ENCODE measurements at places on chromosomes 16 and 17. TPM values are rescaled to one million over a fixed set of nuclear protein-coding genes. Genes with fewer than 3 reads are reported as not detected.
A peak's percentile ranks its signal among the peaks of the same experiment; 100 is the strongest.

GRCh38 chr17:82545071-82545462 lies 25.5 kb downstream of the FOXK2 start:
- H3K4me3 ChIP-seq = no peak overlapping the region
- peaks cover 26% of the 10 kb centered on the region for H3K36me3 ChIP-seq
- no peak overlapping the region for H3K27ac ChIP-seq
- DNase-seq = no peak

DNA sequence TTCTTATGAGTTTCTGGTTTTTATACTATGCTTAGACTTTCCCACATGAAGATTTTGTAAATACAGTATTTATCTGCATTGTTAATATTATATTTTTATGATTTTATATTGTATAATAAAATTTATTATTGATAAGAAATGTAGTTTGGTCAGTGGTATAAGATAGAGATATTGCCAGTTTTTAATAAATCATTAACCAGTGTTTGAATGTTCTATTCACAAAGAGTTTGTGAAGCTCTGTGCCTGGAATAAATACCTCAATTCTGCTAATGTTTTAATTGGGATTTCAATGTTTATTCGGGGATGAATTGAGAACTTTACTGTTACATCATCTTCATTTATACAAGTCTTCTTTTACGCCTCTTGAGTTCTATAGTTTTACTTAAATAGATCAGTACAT lies 16.9 kb downstream of the COX10 start:
- H3K36me3 ChIP-seq = peaks cover 4% of the 10 kb centered on the region
- no peak overlapping the region for H3K27ac ChIP-seq
- no peak for DNase-seq

- no peaks in the 10 kb centered on the region for H3K27me3 ChIP-seq
- no peak overlapping the region for H3K27ac ChIP-seq
- no peak overlapping the region for H3K4me3 ChIP-seq
- no peaks in the 10 kb centered on the region for H3K4me1 ChIP-seq
- no peaks in the 10 kb centered on the region for H3K36me3 ChIP-seq
Measured at GRCh38 chr17:33674685-33675084, 381.6 kb upstream of the ASIC2 start.

DNA sequence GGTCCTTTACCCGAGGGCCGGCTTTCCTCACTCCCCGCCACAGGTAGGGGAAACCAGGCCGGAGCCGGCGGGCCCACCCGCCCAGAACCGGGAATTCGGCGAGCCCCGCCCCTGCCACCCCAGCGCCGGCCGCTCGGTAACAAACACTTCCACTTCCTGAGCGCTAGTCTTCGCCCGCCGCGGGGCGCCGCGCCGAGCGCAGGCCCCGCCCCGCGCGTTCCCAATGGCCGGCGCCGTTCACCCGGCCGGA lies 224 bp upstream of the NHERF1 start:
- DNase-seq = no peak
- peaks cover 44% of the 10 kb centered on the region for H3K4me1 ChIP-seq
- peak overlapping the region; percentile 79 for H3K4me3 ChIP-seq
- peaks cover 10% of the 10 kb centered on the region for H3K36me3 ChIP-seq
- no peaks in the 10 kb centered on the region for H3K27me3 ChIP-seq

DNA sequence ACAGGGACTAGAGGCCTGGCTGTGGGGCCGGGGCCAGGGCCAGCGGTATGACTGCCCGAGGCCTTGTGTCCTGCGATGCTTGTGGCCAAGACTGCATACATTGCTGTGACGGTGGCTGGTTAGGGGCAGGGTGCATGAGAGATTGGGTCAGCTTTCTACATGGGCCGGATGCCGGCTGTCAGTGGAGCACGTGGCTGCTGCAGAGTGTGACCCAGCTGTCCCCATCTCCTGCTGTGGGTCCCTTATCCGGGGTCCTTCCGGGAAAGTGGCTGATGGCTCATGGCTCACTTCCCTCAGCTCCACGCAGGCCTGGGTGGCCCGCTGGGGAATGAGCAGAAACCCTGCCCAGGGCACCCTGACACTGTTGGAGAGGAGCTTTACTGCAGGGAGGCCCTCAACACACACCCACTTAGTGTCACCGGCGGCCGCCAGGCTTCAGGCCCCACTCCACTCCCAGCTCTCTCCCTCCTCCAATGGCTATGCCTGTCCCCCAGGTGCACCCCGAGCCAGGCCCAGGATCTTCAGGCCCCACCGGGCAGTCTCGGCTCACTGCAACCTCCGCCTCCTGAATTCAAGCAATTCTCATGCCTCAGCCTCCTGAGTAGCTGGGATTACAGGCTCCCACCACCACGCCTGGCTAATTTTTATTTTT lies 808 bp upstream of the RGS11 start:
- no peak overlapping the region for H3K27ac ChIP-seq
- no peak overlapping the region for H3K4me3 ChIP-seq
- H3K4me1 ChIP-seq = no peaks in the 10 kb centered on the region
- no peaks in the 10 kb centered on the region for H3K36me3 ChIP-seq
- H3K27me3 ChIP-seq = peaks cover 57% of the 10 kb centered on the region
- no peak for DNase-seq

GRCh38 chr16:64412578-64413280 lies 709.1 kb downstream of the CDH11 start:
- H3K4me3 ChIP-seq = no peak overlapping the region
- H3K27ac ChIP-seq = no peak overlapping the region
- no peak for DNase-seq
- no peaks in the 10 kb centered on the region for H3K27me3 ChIP-seq
- H3K4me1 ChIP-seq = peaks cover 4% of the 10 kb centered on the region
- H3K36me3 ChIP-seq = no peaks in the 10 kb centered on the region

- H3K36me3 ChIP-seq = no peaks in the 10 kb centered on the region
- no peaks in the 10 kb centered on the region for H3K27me3 ChIP-seq
- H3K27ac ChIP-seq = no peak overlapping the region
- peaks cover 28% of the 10 kb centered on the region for H3K4me1 ChIP-seq
- no peak overlapping the region for H3K4me3 ChIP-seq
- no peak for DNase-seq
Measured at GRCh38 chr17:40536295-40537171, 28.7 kb downstream of the CCR7 start.

DNA sequence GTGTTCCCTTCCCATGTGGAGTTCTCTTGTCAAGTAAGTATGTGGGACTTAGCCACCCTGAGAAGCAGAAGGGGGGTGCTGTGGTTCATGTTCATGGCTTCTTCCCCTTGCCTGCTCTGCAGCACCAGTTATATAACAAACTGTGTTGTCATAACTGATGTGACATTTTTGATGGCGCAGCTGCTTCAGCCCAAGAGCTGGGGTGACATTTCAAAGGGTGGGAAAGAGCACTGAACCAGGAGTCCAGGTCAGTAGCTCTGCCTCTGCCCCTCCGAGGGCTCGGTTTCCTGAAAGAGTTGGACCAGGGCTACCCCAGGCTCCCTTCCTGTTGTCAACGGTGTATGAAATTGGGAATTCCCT lies 7.4 kb downstream of the GNAO1 start:
- H3K36me3 ChIP-seq = peaks cover 4% of the 10 kb centered on the region
- no peak for DNase-seq
- H3K27ac ChIP-seq = no peak overlapping the region
- peaks cover 14% of the 10 kb centered on the region for H3K4me1 ChIP-seq
- no peak overlapping the region for H3K4me3 ChIP-seq
- H3K27me3 ChIP-seq = 0 out of 2 replicates have a peak, but pooled peaks cover 3% of the 10 kb centered on the region

- no peak overlapping the region for H3K4me3 ChIP-seq
- DNase-seq = no peak
- H3K4me1 ChIP-seq = peaks cover 11% of the 10 kb centered on the region
- H3K36me3 ChIP-seq = no peaks in the 10 kb centered on the region
- no peak overlapping the region for H3K27ac ChIP-seq
- H3K27me3 ChIP-seq = no peaks in the 10 kb centered on the region
Measured at GRCh38 chr17:78729641-78730040, 52.4 kb downstream of the CYTH1 start.

GRCh38 chr17:81706232-81706611 lies 3.1 kb downstream of the MRPL12 start:
- no peak overlapping the region for H3K27ac ChIP-seq
- peaks cover 23% of the 10 kb centered on the region for H3K4me1 ChIP-seq
- H3K36me3 ChIP-seq = peaks cover 77% of the 10 kb centered on the region

- no peak for DNase-seq
- no peak overlapping the region for H3K27ac ChIP-seq
- peaks cover 12% of the 10 kb centered on the region for H3K4me1 ChIP-seq
Measured at GRCh38 chr16:75593308-75593707, 27.1 kb downstream of the GABARAPL2 start.

DNA sequence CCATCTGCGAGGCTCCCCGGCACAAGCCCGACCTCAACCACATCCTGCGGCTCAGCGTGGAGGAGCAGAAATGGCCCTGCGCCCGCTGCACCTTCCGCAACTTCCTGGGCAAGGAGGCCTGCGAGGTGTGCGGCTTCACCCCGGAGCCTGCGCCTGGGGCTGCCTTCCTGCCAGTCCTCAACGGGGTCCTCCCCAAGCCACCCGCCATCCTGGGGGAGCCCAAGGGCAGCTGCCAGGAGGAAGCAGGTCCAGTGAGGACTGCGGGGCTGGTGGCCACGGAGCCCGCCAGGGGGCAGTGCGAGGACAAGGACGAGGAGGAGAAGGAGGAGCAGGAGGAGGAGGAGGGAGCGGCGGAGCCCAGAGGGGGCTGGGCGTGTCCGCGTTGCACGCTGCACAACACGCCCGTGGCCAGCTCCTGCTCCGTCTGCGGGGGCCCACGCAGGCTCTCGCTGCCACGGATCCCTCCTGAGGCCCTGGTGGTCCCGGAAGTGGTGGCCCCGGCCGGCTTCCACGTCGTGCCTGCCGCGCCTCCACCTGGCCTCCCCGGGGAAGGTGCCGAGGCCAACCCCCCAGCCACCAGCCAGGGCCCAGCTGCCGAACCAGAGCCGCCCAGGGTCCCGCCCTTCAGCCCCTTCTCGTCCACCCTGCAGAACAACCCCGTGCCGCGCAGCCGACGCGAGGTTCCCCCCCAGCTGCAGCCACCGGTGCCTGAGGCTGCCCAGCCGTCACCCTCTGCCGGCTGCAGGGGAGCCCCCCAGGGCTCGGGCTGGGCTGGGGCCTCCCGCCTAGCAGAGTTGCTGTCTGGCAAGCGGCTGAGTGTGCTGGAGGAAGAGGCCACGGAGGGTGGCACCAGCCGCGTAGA lies 13.1 kb upstream of the PRR35 start:
- H3K27me3 ChIP-seq = no peaks in the 10 kb centered on the region
- H3K36me3 ChIP-seq = peaks cover 45% of the 10 kb centered on the region
- H3K27ac ChIP-seq = no peak overlapping the region
- no peaks in the 10 kb centered on the region for H3K4me1 ChIP-seq

- no peaks in the 10 kb centered on the region for H3K4me1 ChIP-seq
- H3K4me3 ChIP-seq = no peak overlapping the region
- DNase-seq = no peak
- no peaks in the 10 kb centered on the region for H3K36me3 ChIP-seq
- no peak overlapping the region for H3K27ac ChIP-seq
Measured at GRCh38 chr17:71934520-71934919, 186.3 kb upstream of the SOX9 start.

- peaks cover 5% of the 10 kb centered on the region for H3K4me1 ChIP-seq
- no peak overlapping the region for H3K4me3 ChIP-seq
- H3K36me3 ChIP-seq = no peaks in the 10 kb centered on the region
- peaks cover 14% of the 10 kb centered on the region for H3K27me3 ChIP-seq
- DNase-seq = no peak
- no peak overlapping the region for H3K27ac ChIP-seq
Measured at GRCh38 chr17:50118076-50118827, 11.7 kb downstream of the SAMD14 start.

DNA sequence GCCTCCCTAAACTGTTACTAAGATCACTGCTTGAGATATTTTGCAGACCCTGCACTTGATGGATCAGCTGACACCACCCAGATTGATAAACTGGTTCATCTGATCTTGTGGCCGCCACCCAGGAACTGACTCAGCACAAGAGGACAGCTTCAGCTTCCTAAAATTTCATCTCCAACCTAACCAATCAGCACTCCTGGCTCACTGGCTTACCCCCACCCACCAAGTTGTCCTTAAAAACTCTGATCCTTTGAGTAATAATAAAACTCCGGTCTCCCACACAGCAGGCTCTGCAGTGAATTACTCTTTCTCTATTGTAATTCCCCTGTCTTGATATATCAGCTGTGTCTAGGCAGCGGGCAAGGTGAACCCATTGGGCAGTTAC lies 174.8 kb downstream of the UTP18 start:
- no peaks in the 10 kb centered on the region for H3K4me1 ChIP-seq
- no peak overlapping the region for H3K4me3 ChIP-seq

DNA sequence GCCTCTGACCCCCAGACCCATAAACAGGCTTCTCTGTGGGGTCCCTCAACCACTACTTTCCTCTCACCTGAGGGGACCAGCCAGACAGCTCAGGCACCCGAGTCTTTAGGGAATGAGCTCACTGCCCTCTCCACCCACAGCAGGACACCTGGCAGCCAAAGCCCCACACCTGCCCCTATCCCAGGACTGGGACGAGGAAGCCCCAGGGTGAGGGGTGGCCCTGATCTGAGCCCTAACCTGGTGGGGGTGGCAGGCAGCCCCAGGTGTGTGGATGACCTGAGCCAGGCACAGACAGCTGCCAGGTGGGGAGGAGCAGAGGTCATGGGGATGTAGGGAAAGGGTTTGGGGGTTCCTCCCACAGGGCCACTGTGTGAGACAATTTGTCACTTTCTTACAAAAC lies 1.7 kb upstream of the TEX19 start:
- H3K36me3 ChIP-seq = no peaks in the 10 kb centered on the region
- peaks cover 4% of the 10 kb centered on the region for H3K4me1 ChIP-seq
- no peak overlapping the region for H3K27ac ChIP-seq
- DNase-seq = no peak
- no peak overlapping the region for H3K4me3 ChIP-seq

- peaks cover 11% of the 10 kb centered on the region for H3K4me1 ChIP-seq
- no peaks in the 10 kb centered on the region for H3K36me3 ChIP-seq
- H3K27me3 ChIP-seq = peaks cover 25% of the 10 kb centered on the region
- no peak for DNase-seq
Measured at GRCh38 chr16:85902366-85903155, 3.6 kb downstream of the IRF8 start.

DNA sequence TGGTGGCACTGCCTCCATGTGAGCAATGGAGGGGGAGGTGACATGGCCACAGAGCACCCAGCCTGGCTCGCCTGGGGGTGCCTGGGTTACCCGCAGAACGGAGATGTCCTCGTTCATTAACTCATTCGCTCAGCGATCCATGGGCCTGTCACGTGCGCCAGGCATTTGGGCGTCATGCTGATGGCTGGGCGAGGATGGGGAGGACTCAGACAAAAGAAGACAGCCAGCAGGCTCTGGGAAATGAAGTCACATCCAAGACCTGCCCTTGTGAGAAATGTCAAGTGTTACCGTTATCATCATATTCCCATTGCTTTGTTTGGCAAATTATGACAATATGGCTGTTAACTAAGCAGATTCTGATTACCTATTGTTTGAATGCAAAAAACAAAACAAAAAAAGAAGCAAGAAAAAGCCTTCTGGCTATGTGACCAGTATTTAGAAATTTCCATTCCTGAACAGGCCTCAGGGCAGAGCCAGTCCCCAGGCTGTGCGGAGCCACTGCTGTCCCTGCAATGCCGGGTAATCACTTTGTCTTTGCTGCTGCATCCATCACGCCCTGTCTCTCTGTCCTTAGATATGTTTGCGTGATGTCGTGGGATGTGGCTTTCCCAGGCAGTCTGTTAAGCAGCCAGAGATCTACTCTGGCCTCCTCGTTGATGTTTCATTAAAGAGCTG lies 57.9 kb downstream of the CMIP start:
- DNase-seq = no peak
- H3K36me3 ChIP-seq = no peaks in the 10 kb centered on the region
- no peak overlapping the region for H3K27ac ChIP-seq

Gene OR1F1
- not detected for total RNA-seq

Gene HCRT
- not detected for total RNA-seq

Gene SERPINF2
- total RNA-seq = not detected

Gene CCL1
- not detected for total RNA-seq

Gene SLC5A2
- total RNA-seq = not detected

All from SJSA1 (cell line).